ENCODE measurements at places on chromosomes 2 and 18.

GRCh38 chr2:218317303-218317630 lies 25.0 kb upstream of the TMBIM1 start:
- no peak for DNase-seq

- no peak for DNase-seq
These were observed 188.8 kb downstream of the CTIF start for GRCh38 chr18:48727681-48728080.

DNA sequence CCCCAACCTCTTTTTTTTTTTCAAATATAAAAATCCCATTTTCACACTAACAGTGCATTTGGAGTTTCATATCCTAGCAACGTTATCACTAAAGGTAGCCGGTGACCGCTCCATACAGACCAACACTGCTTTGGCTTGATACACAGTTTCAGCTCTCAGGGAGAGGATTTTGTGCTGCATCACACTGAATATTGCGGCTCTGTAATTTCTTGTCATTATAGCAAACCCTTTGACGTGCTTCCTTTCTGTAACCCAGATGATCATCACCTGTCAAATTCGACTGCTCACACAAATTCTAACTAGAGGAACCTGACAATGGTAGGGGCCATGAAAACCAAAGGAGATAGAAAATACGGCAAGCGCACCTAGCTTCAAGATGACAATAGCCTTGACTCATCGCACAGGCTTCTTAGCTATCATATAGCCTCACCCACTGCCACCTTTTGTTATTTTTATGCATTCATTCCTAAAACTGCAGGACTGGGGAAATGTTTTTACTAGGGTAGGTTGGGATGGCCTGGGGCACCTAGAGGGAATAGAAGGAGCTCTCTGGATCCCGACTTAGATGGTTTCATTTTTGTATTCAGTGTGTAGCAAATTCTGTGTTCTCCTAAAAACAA lies 582.9 kb upstream of the PIK3C3 start:
- DNase-seq = no peak

DNA sequence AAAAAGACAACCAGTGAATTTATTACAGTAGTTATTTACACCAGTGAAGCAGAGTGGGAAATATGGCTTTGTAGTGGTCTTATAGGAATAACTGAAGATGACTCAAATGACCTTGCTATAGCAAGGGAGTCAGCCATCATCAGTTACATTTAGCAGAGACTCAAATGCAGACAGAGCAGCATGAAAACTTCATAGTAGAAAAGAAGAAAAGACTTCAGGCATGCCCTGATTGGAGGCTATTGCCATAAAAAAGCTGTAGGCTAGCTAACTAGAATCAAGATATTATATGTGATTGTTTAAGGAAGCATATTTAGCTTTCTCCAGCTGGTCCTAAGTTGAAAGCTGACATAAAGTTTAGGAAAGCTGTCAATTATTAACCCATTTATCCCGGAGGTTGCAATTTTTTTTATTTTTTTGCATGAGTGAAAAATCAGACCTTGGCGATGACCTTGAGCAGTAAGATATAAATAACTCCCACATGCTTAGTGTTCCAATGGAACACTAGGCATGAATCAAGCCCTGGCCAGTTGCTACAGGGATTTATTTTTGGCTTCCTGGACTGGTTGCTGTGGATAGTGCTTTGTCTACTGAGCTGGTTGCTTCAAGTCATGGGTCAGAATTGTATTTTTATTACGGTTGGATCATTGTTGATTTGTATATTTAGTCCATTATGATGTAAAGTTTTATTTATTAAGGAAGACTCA lies 675.6 kb upstream of the VRK2 start:
- no peak for DNase-seq

DNA sequence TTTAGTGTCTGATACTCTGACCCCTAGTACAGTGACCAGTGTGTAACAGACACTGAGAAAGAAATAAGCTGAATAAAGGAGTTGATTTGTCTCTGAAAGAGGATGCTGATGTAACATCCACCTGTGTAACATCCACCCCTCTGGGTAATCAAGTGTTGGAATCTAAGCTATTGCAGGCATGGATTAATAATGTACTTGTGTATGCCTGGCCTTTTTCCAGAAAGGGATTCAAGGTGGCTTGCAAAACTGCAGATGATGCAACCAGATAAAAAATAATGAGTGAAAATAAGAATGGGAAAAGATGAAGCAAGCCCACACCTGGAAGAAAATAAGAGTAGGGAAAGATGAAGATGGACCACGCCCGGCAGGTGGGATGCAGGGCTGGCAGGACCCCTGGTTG lies 48.2 kb upstream of the FOXI3 start:
- no peak for DNase-seq

DNA sequence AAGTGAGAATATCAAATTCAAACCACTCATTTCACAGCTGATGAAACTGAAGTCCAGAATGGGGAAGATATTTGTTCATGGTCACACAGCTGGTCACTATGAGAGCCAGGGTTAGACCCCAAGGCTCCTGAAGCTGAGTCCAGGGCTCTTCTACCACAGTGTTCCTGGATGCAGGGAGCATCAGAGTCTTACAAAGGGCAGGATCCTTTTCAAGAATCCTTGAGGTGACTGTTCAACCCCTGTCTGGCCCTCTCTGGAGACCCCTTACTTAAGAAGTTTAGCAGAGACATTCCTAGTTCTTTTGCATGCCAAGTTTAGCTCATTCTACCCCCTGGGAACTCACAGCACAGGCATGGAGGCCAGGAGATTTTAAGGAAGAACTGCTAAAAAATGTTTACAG lies 15.7 kb downstream of the PROKR1 start:
- no peak for DNase-seq

- DNase-seq = no peak
These were observed 5.6 kb downstream of the TBR1 start for GRCh38 chr2:161421686-161422085.

All from stimulated activated CD4-positive, alpha-beta T cell treated with anti-CD3 and anti-CD28 coated beads, Interleukin-12 subunit alpha, Interleukin-12 subunit beta, amount 100 ng/mL, for 48 hours (primary cell).